MM.1S (cell line): ENCODE measurements at places on chromosomes 7 and 10.

DNA sequence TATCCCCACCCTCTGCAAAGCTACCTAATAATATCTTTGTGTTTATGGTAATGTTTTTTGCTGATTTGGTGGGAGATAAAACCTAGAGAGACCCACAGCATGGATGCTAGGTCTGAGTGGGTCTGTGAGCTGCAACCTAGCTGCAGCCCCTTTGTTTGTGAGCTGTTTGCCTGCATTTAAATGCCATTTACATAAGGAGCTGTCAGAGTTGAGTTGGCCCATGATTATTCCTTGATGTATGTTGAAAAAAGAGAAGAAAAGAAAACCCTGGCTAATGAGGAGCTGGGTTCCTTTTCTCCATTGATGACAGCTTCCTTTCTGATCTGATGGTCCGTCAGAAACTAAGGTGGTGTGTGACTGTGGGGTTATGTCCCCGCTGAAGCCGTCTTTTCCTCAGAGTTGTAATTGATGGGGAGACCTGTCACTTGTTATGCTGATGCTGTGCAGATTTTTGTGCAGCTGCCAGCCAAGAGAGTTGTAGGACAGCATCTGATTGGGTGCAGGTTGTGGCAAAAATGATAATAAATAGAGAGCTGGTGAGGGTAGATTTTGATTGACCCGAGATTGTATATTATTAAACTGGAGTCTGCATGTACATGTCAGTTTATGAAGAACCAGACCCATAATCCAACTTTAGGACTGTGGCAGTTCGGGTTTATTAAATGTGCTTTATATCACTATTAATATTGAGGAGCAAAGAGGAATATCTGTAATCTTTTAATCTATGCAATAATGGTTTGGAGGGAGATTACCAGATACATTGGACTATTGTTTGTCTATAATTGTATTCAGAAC is 219.8 kb downstream of the AUTS2 start:
- no peaks in the 10 kb centered on the region for H3K4me1 ChIP-seq
- no peaks in the 10 kb centered on the region for H3K36me3 ChIP-seq
- no peak overlapping the region for H3K27ac ChIP-seq
- DNase-seq = no peak

DNA sequence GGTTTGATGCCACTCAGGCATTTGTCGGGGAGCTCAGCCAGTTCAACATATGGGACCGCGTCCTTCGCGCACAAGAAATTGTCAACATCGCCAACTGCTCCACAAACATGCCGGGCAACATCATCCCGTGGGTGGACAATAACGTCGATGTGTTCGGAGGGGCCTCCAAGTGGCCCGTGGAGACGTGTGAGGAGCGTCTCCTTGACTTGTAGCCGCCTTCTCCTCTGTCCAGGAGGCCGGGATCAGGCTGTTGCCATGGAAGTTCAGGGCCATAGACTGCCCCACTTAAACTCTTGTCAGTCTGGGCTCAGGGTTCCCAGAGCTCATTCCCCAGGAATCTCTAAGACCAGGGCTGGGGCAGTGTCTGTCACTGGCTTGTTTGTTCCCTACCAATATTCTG is 11.3 kb downstream of the NPTX2 start:
- no peak for DNase-seq
- H3K27ac ChIP-seq = no peak overlapping the region
- H3K4me3 ChIP-seq = no peak overlapping the region
- H3K27me3 ChIP-seq = peaks cover 23% of the 10 kb centered on the region

DNA sequence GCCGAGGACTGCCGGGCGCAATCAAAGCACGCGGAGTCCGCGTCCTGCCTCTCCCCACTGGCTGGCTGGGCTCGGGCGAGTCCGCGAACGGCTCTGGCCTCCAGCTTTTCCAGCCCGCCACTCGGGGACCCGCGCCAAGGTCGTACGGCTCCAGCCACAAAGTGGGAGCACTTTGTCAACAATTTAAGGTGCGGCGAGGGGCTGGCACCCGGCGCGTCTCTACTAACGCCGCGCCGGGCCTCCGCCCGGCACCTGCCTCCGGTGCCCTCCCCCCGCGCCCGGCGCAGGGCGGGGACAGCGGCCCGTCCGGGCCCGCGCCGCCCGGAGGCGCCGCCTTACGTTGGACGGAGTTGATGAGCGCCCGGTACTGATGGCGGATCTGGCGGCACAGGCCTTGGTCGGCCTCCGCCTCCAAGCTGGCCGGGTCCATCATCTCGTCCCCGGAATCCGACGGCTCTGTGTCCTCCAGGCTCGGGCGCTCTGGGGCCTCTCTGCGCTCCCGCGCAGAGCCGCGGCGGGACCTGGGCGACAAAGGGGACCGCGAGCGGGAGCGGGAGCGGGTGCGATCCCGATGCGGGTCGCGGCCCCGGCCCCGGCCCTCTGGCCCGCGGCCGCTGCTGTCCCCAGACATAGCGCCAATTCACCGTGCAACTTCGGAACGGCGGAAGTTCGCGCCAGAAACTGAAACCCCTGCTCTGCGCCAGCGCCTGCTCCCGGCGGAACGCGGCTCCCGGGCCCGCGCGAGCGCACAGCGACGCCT is at the start of gene NSMCE4A:
NSMCE4A (minus strand) TSS at position 683 of the 760 bp plus-strand sequence; CDS start at position 631, 52 bp downstream.
- peaks cover 4% of the 10 kb centered on the region; the same call in 1 of the 2 replicates for H3K36me3 ChIP-seq
- no peaks in the 10 kb centered on the region for H3K27me3 ChIP-seq
- H3K4me1 ChIP-seq = 0 out of 2 replicates have a peak, but pooled peaks cover 6% of the 10 kb centered on the region
- peak within 1 kb of the TSS; percentile 99 for H3K4me3 ChIP-seq
- peak; percentile 87 for DNase-seq

GRCh38 chr10:14409247-14409646 is 78.5 kb upstream of the FRMD4A start:
- no peak overlapping the region for H3K4me3 ChIP-seq
- no peaks in the 10 kb centered on the region for H3K27me3 ChIP-seq
- peaks cover 25% of the 10 kb centered on the region for H3K4me1 ChIP-seq

DNA sequence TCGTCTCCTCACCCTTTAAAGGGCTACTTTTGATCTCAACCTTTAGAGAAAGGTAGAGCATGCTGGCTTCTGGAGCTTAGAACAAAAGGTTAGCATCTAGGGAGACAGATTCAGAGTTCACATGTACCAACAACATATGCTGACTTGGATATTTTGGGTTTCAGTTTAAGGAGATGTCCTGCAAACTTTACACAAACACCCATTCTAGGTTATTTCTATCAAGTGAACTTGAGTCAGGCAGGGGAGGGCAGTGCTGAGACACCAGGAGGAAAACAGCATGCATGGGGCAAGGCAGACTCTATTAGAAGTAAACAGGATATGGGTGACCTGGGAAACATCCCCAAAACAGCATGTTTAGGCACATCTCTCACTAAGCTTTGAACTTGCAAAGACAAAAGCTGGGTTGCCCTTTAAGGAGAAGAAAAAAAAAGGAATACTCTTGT is 43.8 kb downstream of the ARL4A start:
- no peak overlapping the region for H3K4me3 ChIP-seq
- peak overlapping the region; percentile 12; the same call in 1 of the 2 replicates for H3K27ac ChIP-seq
- DNase-seq = peak; percentile 78
- no peaks in the 10 kb centered on the region for H3K27me3 ChIP-seq
- peaks cover 14% of the 10 kb centered on the region for H3K4me1 ChIP-seq

DNA sequence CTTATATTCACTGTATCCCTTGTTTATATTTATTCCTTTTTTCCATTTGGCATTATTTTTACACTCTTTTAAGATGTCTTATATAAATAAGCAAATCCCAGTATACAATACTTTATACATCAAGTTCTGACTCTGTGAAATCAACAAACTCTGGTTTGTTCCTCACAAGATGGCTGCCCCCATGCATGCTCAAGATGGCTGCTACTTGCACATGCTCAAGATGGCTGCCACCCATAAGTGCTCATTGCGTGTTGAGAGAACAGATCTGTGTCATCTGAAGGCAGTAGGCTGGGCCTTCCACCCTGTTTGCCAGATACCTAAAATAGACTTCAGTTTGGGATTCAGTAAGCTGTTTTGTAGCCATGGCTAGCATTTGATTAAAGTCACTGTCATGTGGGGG is 666.2 kb downstream of the TYW1 start:
- H3K27ac ChIP-seq = no peak overlapping the region
- H3K4me3 ChIP-seq = no peak overlapping the region
- no peaks in the 10 kb centered on the region for H3K4me1 ChIP-seq
- H3K27me3 ChIP-seq = no peaks in the 10 kb centered on the region

DNA sequence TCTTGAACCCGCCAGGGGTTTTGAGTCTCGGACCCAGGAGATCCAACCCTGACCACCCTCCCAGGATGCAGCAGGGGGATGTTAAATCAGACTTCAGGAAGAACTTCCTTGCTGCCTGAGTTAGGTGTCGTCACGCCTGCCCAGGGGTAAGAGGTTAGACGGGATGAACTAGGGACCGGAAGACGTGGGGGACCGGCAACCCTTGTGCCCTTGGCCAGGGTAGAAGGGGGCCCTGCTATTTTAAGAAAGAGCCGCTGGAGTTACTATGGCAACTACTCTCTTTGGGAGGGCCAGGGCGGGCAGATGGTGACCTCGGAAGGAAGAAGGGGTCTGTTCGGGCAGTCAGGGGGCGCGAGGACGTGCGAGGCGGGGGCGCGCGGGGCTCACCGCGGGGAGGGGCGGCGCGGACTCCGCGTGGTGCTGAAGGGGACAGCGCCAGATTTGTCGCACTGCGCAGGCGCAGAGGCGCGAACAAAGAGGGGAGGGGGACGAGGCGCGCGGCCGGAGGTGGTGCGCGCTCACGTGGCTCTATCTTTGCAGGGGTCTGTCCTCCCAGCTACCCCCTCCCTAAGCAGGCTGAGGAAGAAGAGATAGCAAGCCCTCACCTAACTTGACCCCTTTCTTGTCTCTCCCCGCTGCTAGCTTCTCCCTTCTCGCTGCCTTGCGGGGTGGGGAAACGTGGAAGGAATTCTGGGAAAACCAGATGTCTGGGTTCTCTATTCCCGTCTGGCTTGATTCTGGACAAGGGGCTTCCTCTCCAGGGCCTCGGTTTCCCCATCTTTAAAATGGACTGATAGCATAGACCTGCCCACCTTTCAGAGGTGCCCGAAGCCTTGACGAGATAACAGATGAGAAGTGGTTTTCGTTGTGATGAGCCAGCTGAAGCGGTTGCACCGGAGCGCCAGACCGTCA is 940 bp upstream of the PSD start:
- peak overlapping the region; percentile 74; the same call in 1 of the 2 replicates for H3K27ac ChIP-seq
- H3K4me1 ChIP-seq = peaks cover 15% of the 10 kb centered on the region
- H3K4me3 ChIP-seq = peak overlapping the region; percentile 86
- H3K27me3 ChIP-seq = peaks cover 33% of the 10 kb centered on the region
- DNase-seq = peak; percentile 69
- H3K36me3 ChIP-seq = no peaks in the 10 kb centered on the region

- H3K27ac ChIP-seq = no peak overlapping the region
- DNase-seq = no peak
- H3K4me1 ChIP-seq = no peaks in the 10 kb centered on the region
- no peak overlapping the region for H3K4me3 ChIP-seq
These were observed 685.3 kb upstream of the GALNT17 start for GRCh38 chr7:70446448-70447143.

GRCh38 chr10:113151190-113151666 is 201.2 kb downstream of the TCF7L2 start:
- no peak overlapping the region for H3K4me3 ChIP-seq
- H3K36me3 ChIP-seq = no peaks in the 10 kb centered on the region
- no peaks in the 10 kb centered on the region for H3K27me3 ChIP-seq
- DNase-seq = no peak
- H3K27ac ChIP-seq = no peak overlapping the region

DNA sequence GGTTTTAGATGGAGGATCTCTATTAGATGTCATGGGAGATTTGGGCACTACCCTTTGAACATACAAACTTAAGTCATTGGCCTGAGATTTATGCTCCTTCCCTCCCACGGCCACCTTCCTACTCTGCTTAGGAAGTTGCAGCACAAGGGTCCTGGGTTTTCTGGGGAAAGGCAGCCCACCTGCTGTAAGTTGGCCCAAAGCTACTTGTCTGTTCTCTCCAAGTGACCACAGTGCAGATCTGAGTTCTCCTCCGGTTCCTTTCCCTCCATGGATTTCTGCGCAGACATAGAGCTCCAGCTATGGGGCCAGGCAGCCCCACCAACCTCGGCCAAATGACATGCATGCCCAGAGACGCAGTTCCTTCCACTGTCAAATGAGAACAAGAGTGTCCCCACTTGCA is 12.8 kb upstream of the C10orf53 start:
- no peak for DNase-seq
- no peak overlapping the region for H3K27ac ChIP-seq
- H3K36me3 ChIP-seq = no peaks in the 10 kb centered on the region
- no peak overlapping the region for H3K4me3 ChIP-seq
- H3K4me1 ChIP-seq = no peaks in the 10 kb centered on the region

DNA sequence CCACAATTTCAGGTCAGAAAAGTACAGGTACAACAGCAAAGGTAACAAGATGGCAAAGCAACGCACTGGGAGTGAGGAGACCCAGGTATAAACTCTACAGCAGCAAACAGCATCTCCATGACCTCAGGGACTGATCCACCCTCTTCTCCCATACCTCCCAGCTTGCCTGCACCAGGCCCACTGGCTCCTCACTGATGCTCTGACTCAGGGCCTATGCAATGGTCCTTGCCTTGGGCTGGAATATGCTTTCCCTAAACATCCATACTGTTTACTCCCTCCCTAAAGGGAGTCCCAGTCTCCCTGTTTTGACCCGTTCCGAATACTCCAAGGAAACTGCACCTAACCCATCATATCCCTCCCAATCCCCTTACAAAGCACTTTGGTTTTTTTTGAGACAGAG is 60.4 kb downstream of the UPF2 start:
- no peak overlapping the region for H3K4me3 ChIP-seq
- H3K27me3 ChIP-seq = no peaks in the 10 kb centered on the region
